SHP77 treated with DMSO at 0.1 percent for 48 hours (cell line): ENCODE measurements at places on chromosomes 7 and 10.

GRCh38 chr7:149819141-149819960, 18.8 kb upstream of the ZNF862 start:
- DNase-seq, result no peak

- DNase-seq, result no peak
These were observed 12.1 kb downstream of the GIMAP6 start for GRCh38 chr7:150620061-150620460.

DNA sequence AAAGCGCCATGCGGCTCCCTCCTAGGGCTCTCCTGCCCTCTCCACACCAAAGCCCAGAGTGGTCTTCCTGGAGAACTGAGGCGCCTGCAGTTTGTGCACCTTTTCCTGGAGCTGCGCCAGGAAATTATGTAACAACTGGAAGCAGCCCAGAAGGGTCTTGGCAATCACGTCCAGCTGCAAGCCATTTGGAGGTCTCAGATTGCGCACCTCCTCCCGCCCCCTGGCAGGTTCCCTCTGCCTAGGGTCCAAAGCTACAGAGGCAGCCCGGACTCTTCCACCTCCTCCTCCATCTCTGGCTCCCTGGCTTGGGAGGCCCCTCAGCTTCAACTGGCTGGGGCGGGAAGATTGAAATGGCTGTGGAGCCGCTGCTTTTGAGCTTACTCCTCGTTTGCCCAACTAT, 34.0 kb upstream of the SFTPD start:
- no peak for DNase-seq

GRCh38 chr10:59283456-59284091, 78.8 kb downstream of the FAM13C start:
- DNase-seq, result no peak

GRCh38 chr7:20562461-20562860, 53.0 kb upstream of the ABCB5 start:
- no peak for DNase-seq

- no peak for DNase-seq
These were observed 100.3 kb downstream of the RAPGEF5 start for GRCh38 chr7:22256541-22257096.

- DNase-seq, result no peak
These were observed 26.9 kb downstream of the EPDR1 start for GRCh38 chr7:37947138-37947940.
